Effector memory CD4-positive, alpha-beta T cell (primary cell): ENCODE measurements at places on chromosomes 3 and 15.

- peak; percentile 26 for DNase-seq
Observed at GRCh38 chr3:101466465-101467309, 46.3 kb downstream of the SENP7 start.

DNA sequence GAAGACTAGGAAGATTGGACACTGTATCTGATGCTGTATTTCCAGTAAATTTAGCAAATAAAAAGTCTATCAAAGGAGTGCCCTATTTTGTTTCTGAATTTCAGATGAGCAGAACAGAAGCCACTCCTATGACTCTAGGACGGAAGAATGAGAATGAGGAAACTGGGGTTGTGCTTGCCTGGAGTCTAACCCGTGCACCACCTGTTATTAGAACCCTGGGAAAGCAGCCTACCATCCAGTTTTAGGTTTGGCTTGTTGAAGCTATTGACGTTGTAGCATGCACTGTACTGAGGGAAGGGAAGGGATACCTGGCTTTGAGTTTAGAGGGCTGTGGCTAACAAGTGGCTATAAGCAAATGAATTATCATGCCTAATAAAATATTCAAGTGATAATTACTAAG lies 318.5 kb downstream of the SLC9A9 start:
- no peak for DNase-seq

DNA sequence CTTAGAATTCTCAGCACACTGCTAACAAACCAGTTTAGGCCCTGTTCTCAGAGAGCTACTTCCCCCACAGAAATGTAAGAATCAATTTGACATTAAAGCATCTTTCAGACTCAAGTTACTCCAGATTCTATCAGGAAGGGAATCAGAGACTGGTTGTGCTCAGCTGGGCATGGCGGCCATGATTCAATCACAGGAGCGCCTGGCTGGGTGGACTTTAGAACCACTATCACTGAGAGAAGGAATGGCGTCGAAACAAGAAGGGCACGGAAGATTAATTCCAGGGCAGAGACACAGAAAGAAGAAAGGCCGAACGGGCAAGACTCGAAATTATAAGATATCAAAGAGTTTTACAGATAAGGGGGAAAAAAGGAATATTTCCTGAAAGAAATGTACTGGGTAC lies 6.2 kb downstream of the TNIK start:
- DNase-seq = no peak

- DNase-seq = no peak
Observed at GRCh38 chr3:12288182-12289129, at the start of gene PPARG. PPARG (plus strand) TSS chr3:12289070; CDS start chr3:12379712, 90,642 bp downstream.

DNA sequence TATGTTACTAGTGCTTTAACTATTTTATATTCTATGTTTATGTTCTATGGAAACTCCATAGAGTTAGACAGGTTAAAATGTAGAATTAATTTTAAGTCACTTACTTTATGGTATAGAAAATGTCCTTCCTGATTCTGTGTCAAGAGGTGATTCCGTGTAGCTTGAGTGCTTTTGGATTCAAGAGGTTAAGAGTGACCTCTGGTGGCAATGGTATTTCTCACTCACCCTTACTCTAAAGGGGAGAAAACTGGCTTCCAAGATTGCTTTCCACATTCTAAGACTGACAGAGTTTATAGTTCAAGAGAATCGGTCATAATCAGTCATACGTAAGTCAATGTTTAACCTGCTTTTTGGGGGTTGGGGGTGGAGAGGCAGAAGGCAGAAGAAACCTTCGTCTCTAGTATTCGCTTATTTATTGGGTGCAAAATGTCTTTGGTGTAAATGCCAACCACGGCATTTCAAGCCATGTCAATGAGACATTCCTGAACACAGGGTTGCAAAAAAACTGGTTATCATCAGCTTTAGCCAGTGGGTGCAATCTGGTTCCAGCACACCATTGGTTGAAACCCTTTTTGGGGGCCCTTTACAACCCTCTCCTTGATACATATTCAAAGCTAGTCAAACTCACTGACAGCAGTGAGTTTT lies 92.0 kb upstream of the VGLL3 start:
- no peak for DNase-seq

DNA sequence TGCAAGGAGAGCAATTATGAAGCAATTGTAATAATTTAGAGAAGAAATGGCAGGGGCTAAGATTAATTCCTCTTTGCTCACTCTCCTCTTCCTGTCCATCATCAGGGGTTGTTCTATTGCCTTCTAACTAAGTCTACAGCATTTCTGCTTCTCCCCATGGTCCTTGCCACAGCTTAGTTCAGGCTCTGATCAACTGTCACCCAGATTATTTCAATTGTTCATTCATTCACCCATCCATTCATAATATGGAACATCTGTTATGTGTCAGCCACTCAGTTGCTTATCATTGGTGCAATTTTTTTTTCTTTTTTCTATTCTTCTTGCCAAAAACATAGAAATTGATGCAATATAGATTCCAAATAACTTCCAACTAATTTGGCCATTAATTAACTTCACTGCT lies 93.2 kb downstream of the CD47 start:
- DNase-seq = no peak

DNA sequence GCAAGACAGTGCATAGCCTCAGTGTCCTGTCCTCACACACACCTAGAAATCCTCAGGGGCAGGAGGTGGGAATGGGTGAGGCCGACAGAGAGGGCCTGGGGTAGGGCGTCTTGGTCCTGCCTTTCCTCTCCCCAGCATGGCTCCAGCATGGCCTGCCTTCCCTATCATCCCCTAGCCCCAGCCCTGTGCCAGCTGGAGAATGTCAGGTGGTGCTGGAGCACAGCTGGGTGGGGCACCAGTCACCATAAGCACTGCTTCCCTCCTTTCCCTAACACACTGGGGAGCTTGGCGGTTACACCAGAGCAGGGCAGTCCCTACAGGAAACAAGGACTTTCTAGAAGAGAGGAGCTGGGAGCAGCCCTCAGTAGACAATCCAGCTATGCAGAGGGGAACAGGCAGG lies 236.8 kb downstream of the KLF13 start:
- no peak for DNase-seq

DNA sequence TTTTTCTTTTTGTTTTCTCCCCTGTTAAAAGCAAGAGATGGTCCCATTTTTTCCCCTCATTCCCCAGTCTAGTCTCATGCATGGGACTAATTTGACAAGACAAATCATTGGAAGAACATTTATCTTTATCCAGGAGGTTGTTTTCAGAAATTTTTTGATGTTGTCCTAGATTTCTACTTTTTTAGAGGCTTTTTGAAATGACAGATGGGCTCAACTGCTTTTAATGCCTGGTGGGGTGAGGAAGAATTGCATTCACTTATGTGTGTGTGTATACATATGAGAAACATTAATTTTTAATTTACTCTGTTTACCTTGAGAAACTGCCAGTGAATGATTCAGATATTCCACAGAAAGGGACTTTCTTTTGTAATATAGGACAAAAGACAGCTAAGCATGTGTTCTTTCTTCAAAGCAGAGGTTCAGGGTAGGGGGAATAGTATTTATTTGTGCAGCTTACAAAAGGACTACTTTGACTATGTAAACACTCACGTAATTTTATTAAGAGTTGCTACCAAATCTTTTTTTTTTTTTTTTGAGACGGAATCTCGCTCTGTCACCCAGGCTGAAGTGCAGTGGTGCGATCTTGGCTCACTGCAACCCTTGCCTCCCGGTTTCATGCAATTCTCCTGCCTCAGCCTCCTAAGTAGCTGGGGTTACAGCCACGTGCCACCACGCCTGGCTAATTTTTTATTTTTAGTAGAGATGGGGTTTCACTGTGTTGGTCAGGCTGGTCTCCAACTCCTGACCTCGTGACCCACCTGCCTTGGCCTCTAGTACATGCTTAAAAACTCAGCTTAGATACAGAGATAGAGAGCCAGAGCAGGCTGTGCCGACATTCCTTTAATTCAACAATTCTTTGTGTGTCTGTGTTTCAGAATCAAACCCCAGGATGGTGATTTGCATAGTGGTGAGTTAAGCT lies 130.1 kb upstream of the RARB start:
- no peak for DNase-seq

DNA sequence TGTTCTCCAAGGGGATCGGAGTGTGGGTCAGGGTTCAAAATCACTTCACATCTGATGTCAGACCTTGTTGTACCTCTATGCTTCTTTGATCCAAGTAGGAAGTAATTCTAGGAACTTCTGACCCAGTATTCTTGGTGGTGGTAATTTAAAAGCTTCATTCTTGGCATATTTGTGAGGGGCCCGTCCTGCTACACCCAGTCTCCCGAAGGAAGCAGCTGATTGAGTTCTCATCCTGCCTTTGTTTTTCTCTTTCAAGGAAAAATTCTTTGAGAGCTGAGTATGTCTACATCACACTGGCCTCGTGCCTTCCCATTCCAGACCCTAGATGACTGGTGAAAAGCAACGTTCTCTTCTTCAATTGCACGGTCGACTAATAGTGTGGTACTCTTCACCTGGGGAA lies 234.4 kb upstream of the TPRG1 start:
- DNase-seq = no peak

DNA sequence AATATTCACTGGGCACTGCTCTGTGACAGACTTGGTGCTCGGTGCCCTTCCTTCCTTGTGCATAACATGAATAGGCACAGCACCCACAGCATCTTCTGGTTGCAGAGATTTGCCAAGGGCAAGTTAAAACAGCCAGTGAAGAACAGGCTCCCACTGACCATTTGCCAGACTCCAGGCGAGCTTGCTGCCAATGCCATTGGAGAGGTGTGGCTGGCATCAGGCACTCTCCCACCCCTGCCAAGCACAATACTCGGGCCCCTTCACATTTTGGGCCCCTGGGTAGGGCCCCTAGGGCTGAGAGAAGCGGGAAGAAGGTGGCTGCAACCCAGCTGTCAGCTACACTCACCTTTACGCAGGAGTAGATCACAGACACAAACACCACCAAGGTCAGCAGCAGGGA lies 112.1 kb downstream of the SEC22A start:
- DNase-seq = no peak

DNA sequence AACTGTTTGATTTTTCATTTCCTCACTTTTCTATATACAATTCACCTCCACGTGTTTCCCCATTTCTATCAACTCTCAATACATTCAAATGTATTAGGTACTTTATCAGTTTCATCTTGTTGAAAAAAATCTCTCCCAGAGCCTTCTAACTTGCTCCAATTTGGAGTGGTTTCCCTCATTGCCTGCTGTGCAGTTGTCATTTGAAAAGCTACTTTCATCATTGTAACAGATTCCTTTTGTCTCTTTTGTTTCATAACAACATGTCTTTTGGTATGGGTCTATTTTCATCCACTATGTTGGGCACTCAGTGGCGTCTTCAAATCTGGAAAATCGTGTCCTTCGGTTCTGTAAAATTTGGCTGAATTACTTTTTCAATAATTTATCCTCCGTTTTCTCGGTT lies 75.0 kb downstream of the NR2E3 start:
- no peak for DNase-seq

GRCh38 chr15:43299884-43300283 lies 30.5 kb downstream of the LCMT2 start:
- DNase-seq = no peak

GRCh38 chr3:138135833-138136194 lies 3.6 kb upstream of the A4GNT start:
- DNase-seq = no peak

DNA sequence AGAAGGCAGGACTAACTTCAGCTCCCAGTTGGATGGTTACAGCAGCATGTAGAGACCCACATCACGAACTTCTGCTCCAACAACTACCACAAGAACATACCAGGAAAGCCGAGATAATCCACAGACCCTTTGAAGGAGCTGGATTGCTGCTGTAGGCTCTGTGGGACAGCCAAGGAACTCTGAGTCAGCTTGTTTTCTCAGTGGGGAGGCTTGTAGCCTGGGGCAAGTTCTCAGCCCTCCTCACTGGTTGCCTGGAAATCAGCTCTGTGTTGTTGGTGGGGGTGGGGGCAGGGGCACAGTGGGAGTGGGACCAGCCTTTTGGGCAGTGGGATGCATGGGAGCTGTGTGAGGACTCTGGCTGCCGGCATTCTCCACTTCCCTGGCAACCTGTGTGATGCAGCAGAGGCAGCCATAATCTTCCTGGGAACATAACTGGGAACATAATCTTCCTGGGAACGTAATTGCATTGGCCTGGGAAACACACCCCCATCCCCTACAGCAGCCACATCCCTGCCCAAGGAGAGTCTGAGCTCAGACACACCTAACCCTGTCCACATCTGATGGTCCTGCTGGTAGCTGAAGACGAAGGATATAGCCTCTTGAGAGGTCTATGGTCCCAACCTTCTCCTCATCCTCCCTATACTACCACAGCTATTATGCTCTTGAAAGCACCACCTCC lies 153.1 kb downstream of the PEAK1 start:
- DNase-seq = no peak

DNA sequence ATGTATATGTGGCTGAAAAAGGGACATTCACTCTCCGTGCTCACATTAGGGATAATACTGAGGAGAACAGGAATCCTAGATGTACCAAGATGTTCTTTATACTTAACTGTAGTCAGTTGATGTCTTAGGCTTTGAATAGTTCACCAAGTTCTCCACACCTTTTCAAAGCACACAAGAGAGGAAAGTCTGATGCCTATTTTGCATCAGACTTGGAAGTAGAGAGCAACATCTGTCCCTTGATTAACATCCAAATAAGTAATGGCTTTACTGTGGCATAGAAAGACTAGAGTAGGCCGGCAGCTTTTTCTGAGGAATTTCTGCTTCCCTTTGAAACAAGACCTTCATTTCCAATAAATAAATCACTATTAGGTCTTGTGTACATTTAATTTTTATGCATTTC lies 34.0 kb downstream of the PIGB start:
- DNase-seq = no peak

DNA sequence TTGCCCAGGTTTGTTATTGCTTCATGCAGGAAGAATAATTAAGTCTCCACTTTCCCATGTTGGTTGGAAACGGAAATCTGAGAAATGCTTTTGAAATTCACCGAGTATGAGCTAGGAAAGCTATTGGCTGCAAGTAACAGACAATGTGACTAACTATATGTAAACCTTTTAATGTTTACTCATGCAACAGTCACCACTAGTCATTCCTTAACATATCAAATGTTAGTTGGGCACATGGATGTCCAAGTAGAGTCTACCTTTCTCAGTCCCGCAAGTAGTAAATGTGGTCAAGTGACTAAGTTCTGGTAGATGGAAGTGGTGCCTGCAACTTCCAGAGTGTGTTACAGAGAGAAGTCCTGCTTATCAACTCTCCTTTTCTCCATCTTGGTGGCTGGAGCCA lies 52.5 kb downstream of the KLF15 start:
- DNase-seq = no peak

GRCh38 chr3:189393598-189393997 lies 221.8 kb downstream of the TPRG1 start:
- DNase-seq = no peak

GRCh38 chr3:59968513-59969045 lies 918.8 kb upstream of the CFAP20DC start:
- DNase-seq = no peak
